ENCODE measurements at places on chromosomes 5 and 9.

DNA sequence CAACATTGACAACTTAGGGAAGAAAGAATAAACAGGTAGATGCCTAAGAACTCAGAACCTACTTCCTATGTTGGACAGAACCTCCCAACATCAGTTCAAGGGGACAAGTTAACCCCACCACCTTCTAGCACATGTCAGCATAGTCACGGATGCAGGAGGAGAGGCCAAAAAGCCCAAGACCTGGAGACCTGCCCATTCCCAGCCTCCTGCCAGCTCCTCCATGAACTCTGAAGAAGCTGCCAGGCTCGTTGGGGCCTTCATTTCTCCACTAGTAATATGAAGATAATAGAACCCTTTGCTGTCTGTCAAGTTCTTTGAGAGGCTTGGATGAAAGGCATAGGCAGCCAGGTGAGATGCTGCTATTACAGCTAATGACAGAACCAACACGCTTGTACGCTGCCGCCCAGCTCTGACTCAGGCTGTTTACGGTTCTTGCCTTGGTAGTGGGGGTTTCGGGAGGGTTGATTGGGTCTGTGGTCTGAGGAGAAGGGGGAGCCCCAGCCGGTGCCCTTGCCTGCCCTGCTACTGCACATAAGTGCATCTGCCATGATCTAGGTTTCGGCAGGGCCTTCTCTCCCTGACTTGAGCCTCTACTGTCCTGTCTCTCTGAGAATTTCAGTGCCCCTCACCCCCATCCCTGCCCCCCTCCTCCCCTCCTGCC, 82.2 kb downstream of the NRG2 start:
- DNase-seq = no peak

DNA sequence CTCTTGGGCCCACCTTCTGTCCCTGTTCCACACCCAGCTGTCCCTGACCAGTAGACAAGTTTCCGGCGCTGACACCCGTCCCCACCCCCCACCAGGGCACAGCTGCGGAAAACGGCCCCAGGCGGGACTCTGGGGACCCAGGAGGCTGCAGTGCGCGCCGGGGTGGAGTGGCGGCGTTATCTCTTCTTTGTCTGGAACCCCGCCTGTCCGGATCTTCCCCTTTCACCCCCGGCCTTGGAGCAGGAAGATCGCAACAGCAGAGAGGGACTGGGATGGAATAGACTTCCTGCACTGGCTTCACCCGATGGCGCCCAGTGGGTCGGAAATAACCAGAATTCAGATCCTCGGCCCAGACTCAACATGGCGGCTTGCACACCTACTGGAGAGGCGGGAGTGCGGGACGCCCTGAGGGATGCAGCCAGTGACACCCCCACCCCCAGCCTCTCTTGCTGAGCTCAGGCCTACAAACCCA, 4.7 kb downstream of the PAX5 start:
- no peak for DNase-seq

- no peak for DNase-seq
Measured at GRCh38 chr9:93092251-93092991, 3.6 kb upstream of the CARD19 start.

DNA sequence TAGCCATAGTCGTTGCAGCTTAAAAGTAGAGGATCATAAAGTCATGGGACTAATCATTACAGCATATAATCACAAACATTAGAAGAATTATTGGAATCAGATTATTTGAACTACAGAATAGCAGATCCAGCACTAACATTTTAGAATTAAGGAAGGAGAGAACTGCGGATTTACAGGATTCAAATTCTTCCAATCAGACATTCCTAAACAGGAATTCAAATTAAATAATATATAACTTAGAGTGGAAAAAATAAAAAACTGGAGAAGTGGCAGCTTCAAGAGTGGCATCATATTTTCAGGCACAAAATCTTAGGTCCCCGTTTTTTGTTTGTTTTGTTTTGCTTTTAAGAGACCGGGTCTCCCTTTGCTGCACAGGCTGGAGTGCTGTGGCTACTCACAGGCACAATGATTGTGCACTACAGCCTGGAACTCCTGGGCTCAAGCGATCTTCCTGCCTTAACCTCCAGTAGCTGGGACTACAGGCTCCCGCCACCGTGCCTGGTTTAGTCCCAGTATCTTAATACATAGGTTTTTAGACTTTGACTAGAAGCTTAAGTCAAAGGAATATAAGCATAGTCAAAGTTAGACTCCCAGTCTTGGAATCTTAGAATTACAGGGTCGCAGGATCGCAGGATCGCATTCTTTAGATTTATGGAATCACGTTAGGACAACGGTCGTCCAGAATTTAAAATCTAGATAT, 2.1 kb upstream of the FOXE1 start:
- DNase-seq = no peak

- DNase-seq = no peak
Measured at GRCh38 chr5:142590451-142591231, 95.2 kb downstream of the FGF1 start.

DNA sequence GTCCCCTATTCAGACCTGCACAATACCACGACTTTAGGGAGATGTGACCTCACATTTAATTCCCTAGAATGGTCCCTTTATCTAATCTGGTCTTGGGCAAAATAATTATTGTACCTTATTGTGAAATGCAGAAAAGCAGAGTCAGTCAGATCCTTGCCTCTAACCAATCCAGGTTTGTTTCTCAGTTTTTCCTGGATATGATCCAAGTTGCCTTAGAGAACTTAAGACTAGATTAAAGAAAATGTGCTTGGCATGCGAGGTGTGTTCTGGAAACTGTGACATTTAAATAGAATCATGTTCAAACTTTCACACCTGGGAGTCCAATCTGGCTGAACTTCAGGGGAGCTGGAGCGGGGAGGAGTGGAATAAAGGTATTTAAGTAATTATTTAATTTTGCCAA, 696.2 kb downstream of the DNAH5 start:
- DNase-seq = peak; percentile 73

GRCh38 chr5:171275841-171276544, 33.1 kb upstream of the TLX3 start:
- DNase-seq = peak; percentile 12

All from muscle of leg (tissue), 16 donors.